ENCODE measurements at places on chromosomes 5 and 9. TPM values are rescaled to one million over a fixed set of nuclear protein-coding genes. Genes with fewer than 3 reads are reported as not detected.

The EPB41L4B gene
- 0.16 TPM for total RNA-seq

The IL17B gene
- total RNA-seq: not detected

The ARAP3 gene
- 25.6 TPM for total RNA-seq

The EGFLAM gene
- not detected for total RNA-seq

The ZNF608 gene
- 0.38 TPM for total RNA-seq

The IFNA21 gene
- not detected for total RNA-seq

The GTF3C5 gene
- total RNA-seq: 46.6 TPM

The PCDHGC4 gene
- total RNA-seq: not detected

GRCh38 chr5:157540707-157541446 is 34.7 kb downstream of the ADAM19 start:
- H3K36me3 ChIP-seq: no peaks in the 10 kb centered on the region
- H3K4me1 ChIP-seq: peaks cover 67% of the 10 kb centered on the region

- no peak for DNase-seq
- H3K27me3 ChIP-seq: no peaks in the 10 kb centered on the region
- no peak overlapping the region for H3K27ac ChIP-seq
- H3K4me3 ChIP-seq: no peak overlapping the region
- no peaks in the 10 kb centered on the region for H3K4me1 ChIP-seq
Observed at GRCh38 chr5:65161655-65162054, 320.1 kb downstream of the ADAMTS6 start.

DNA sequence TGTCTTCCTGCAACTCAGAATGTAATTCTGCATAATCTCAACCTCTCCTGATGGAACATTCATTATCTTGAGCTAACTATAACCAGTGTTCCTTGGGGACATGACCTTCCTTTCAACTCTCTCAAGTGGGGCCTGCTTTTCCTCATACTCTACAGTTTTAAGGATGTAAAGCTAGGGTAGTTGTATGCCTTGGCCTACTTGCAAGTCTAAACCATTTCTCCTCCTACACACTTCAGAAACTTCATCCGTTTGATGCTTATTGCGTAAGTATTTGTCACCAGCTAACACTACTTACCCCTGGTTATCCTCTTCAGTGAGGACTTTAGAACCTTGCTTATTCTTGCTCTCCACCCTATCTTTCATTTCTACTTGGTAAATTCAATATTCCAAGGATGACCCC is 548.9 kb downstream of the HINT1 start:
- no peaks in the 10 kb centered on the region for H3K27me3 ChIP-seq
- no peak overlapping the region for H3K27ac ChIP-seq
- no peaks in the 10 kb centered on the region for H3K4me1 ChIP-seq
- no peak overlapping the region for H3K4me3 ChIP-seq

- H3K36me3 ChIP-seq: no peaks in the 10 kb centered on the region
- H3K27ac ChIP-seq: no peak overlapping the region
- H3K4me1 ChIP-seq: no peaks in the 10 kb centered on the region
- no peak for DNase-seq
Observed at GRCh38 chr9:129675620-129676019, 10.2 kb downstream of the PRRX2 start.

- DNase-seq: no peak
- H3K27me3 ChIP-seq: no peaks in the 10 kb centered on the region
- no peaks in the 10 kb centered on the region for H3K4me1 ChIP-seq
- no peak overlapping the region for H3K27ac ChIP-seq
Observed at GRCh38 chr5:169670769-169671525, 33.9 kb downstream of the DOCK2 start.

DNA sequence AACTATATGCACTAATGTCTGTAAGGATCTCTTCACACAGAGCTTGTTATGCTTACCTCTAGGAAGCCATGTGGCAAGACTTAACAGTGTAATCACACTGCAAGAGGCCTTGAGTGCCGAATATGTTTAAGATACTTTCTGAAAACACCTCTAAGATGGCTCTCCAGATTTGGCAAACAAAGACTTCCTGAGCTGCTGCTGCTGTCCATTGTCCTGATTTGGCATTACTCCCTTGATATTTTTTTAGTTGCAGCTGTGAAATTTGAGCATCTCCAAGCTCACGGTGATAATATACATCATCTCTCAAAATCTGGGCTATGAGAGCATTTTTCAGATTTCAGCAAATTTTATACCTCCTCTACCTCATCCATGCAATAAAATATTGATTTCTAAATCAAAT is 384.5 kb upstream of the CDH6 start:
- H3K27me3 ChIP-seq: no peaks in the 10 kb centered on the region
- no peak overlapping the region for H3K4me3 ChIP-seq
- no peaks in the 10 kb centered on the region for H3K4me1 ChIP-seq
- no peak for DNase-seq
- H3K36me3 ChIP-seq: no peaks in the 10 kb centered on the region

DNA sequence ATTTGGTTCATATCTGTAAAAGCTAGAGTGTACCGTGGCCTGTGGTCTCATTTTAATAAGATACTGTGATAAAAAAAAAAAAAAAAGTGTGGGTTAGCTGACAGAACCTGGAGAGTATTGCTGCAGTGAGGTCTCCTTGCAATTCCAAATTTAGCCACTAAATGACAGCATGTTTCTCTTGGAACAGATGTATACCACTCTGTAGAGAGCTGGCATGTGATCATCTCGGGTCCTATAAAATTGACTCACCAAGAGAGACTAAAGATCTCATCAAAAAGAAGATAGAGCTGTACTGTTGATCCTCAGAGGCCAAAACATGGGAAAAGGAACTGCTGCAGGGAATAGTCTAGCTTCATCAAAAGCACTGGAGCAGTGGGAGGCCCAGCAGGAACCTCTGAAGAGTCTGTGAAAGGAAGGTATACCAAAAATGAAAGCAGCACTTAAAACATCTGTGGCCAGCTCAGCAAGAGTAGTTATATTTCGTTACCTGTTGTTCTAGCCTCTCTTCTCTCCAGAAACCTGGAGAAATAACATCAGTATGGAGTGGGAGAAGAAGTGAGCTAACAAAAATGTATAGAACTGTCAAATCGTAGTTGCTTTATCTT is 826.8 kb downstream of the EFNA5 start:
- DNase-seq: no peak
- H3K4me1 ChIP-seq: no peaks in the 10 kb centered on the region
- H3K27me3 ChIP-seq: no peaks in the 10 kb centered on the region
- H3K27ac ChIP-seq: no peak overlapping the region
- H3K4me3 ChIP-seq: no peak overlapping the region

DNA sequence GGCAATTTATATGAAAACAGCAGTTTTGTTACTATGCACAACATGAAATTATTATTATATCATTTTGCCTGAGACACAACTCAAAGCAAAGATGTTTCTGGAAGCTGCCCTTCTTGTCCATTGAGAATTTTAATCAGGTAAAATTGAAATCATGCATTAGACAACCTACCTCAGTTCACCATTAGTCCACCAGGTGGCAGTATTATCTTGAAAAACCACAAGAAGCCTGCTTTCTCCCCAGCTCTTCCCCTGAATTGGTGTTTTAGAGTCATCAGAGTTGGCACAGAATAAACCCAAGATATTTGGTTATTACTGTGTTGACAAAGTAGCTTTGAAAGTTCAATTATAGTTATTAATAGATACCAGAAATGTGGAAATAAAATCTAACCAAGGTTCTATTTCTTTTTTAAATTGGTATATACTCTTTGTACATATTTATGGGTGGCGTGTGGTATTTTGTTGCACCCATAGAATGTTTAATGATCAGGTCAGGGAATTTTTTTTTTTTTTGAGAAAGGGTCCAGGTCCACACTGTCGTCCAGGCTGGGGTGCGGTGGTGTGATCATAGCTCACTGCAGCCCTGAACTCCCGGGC is 25.7 kb downstream of the UTP15 start:
- no peak overlapping the region for H3K27ac ChIP-seq
- H3K27me3 ChIP-seq: no peaks in the 10 kb centered on the region

GRCh38 chr5:61621202-61621650 is 289.2 kb downstream of the ZSWIM6 start:
- H3K36me3 ChIP-seq: no peaks in the 10 kb centered on the region
- DNase-seq: no peak
- H3K27ac ChIP-seq: no peak overlapping the region
- peaks cover 9% of the 10 kb centered on the region for H3K4me1 ChIP-seq
- peaks cover 24% of the 10 kb centered on the region for H3K27me3 ChIP-seq

DNA sequence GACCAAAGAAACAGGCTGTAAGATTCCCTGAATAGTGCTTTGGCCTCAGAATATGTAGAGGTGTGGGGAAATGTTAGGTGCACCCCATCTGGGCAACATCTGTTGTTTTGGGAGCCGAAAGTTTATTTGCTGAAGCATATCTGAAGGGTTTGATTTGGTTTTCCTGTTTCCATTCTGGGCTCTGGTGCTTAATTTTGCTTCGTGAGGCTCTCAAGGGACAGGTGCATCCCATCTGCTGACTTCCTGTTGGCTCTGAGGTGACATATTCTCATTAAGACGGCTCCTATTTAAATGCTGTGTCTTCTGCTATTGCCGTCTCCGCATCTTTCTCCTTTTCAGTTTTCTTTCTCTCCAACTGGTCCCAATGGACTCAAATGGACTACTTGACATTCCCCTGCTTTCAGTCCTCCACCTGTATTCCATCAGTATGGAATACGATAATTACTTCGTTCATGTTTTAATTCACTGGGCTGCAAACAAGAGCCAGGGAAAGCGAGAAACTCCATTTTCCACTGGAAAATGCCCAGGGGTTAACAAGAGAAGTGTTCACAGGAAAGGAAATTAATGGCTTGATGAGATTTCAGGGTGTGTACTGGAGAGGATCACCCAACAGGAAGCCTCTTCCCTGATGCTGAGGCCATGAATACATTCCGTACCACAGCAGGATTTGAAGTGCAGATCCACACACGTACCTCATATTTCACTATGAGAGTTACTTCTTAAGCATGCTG is 104.0 kb downstream of the MTX3 start:
- no peak overlapping the region for H3K4me3 ChIP-seq
- DNase-seq: no peak
- H3K36me3 ChIP-seq: no peaks in the 10 kb centered on the region
- no peak overlapping the region for H3K27ac ChIP-seq

- H3K27me3 ChIP-seq: peaks cover 4% of the 10 kb centered on the region
- no peak for DNase-seq
- H3K4me1 ChIP-seq: no peaks in the 10 kb centered on the region
- H3K36me3 ChIP-seq: no peaks in the 10 kb centered on the region
Observed at GRCh38 chr9:109520475-109521132, 22.5 kb upstream of the PTPN3 start.

DNA sequence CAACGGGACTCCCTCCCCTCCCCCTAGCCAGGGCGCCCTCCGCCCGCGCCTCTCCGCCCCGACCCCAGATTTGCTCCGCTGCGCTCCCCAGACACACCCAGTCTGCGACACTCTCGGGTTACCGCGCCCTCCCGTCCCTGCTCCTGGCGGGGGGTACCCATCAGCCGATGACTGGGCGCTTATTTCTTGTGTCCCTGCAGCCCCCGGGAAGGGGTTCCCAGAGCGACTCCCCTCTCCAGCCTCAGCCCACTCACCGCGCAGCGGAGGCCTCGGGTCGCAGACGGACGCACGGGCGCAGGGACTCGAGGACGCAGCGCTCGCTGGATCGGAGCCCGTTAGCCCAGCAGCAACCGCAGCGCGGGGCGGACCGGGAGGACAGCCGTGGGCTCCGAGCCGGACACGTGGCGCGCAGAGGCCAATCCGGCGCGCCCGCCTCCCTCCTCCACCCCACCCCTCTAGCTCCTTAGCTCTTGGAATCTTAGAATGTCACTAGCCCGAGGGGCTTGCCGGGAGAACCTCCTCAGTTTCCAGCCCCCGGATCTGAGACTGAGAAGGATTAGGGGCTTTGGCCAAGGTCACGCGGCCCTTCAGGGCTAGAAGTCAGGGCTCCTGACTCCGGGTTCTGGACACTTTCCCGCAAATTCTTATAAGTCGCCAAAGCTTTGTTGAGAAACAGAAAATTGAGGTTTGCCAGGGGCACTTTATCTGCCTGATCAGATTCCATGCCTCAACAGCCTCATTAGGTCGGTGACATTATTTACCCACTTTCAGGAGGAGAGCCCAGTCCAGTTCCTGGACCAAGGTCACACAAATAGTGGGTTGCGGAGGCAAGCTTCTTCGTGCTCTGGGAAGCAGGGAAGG is at the start of gene ANXA6:
Gene ANXA6, minus strand, starts transcription at position 354 of the 861 bp plus-strand sequence. CDS start 9,878 bp downstream, outside the sequence.
- peaks cover 39% of the 10 kb centered on the region for H3K4me1 ChIP-seq
- no peaks in the 10 kb centered on the region for H3K27me3 ChIP-seq
- peak within 1 kb of the TSS; percentile 89 for H3K27ac ChIP-seq

Measured in T-cell (primary cell).